ENCODE measurements at places on chromosomes 6 and 20.

- DNase-seq, result no peak
Observed at GRCh38 chr6:124987291-124987690, 25.1 kb downstream of the RNF217 start.

DNA sequence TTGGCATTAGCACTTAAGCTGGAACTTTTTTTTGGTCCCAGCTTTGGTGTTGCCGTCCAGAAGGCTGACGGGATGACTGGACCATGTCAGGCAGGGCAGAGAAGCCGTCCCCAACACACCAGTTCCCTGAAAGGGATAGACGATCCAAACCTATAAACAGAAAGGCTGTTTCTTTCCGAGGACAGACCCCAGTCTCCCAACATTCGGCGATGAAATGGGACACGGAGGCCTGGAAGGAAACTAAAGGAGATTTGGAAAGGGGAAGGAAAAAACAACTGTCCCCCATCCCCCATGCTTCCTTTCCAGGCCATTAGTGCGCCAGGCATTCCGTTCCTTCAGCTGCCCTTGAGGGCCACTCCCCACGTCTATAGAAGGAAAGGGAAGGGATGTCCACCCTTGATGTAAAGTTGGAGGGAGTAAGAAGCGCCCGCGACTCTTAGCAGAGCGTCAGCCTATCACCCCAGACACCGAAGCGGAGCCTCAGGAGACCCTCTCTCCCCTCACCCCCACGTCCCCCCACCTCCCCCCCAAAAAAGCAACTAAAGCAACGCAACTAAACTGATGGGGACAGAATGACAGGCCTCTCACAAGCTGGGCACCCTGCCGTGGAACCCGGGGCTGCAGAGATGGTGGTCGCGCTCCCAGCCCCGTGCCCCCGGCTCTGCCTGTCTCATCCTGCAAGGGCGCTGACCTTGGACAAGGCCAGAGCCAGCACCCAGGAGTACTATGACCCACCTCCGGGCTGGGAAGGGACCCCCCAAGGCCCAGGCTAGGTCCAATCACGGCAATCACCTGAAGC is 638 bp downstream of the BLCAP start:
- no peak for DNase-seq

DNA sequence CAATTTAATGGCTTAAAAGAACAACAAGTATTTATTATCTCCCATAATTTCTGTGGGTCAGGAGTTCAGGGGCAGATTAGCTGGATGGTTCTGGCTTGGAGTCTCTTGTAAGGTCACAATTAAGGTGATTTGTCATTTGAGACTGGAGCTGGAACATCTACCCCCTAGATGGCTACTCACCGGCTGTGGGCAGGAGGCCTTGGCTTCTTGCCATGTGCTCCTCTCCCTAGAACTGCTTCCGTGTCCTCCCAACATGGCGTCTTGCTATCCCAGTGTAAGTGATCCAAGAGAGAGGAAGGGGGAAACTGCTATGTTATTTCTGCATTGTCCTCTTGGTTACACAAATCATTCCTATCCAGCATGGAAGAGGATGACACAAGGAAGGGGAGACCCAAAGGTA is 210.2 kb upstream of the ECI2 start:
- no peak for DNase-seq

DNA sequence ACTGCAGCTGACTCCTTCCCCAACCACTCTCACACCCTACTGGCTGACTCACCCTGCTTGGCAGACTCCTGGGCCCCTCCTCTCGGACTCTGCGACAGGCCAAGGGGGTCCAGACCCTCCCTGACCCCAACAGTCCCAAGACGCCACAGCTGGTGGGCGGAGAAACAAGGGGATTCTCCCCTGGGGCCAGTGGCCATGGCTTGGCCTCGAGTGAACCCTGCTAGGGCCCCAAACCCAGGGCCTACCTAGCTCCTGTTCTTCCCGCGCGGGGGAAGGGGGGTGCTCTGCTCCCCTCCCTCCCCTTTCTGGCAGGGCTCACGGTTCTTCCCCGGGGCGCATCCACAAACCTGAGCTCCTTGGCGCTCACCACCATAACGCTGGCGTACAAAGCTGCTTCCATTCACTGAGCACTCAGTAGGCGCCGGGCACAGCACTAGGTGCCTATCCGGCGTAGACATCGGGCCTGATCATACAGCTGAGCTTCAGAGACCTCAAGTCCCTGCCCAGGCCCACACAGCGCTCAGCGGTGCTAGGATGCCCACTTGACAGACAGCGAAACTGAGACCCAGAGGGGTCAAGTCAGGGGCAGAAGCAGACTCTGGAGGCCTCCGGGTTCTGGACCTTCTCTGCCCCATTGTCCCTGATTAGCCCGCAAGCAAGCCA is 597 bp downstream of the ADA start:
- peak; percentile 46 for DNase-seq

DNA sequence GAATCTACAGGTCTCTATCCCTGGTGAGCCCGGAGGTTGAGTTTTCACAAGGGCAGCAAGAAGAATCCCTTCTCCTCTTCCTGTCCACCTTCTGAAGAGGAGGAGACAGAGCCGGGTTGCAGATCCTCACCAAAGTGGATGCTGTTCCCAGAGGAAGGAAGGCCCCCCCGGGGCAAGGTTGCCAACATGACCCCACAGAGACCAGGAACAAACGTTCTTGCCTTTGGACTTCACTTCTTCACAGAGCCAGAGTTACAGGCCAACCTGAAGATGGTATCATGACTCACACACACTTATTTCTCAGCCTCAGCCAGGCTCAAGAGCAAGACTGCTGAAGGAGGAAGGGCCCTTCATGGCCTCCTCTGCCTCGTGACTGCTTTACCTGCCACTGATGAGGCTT is 384.3 kb downstream of the CD83 start:
- no peak for DNase-seq

Data from RPMI8226 (cell line).